Stimulated activated CD4-positive, alpha-beta T cell treated with anti-CD3 and anti-CD28 coated beads, TNF-alpha, amount 100 ng/mL, for 1 hour (primary cell): ENCODE measurements at places on chromosomes 11 and 22.

DNA sequence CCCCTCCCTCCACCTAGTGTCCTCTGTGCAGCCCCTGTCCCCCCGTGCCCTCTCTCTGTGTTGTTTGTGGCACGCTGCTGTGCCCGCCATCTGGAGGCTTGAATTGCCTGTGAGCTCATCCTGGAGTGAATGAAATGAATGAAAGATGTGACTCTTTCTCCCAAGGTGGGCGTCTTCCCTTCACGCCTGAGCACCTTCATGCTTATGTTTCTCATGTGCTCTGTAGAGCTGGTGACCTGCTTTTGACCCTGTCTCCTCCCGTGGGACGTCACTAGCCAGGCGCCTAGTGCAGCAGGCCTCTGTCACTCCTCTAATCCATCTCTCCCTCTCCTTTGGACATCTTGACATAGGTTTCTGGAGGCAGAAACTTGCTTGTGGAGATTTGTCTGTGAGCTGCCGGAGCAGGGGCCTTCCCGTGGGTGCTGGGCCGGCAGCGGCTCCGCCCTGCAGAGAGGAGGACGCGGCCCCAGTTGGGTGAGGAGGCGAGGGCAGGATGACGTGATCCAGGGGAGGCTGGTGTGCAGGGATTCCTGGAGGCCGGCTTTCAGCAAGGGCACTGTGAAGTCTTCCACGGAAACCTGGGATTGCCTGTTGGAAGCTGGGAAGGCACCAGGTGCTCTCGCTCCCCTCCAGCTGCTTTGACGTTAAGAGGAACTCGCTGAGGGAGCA is 40.6 kb downstream of the MUC6 start:
- DNase-seq = no peak

DNA sequence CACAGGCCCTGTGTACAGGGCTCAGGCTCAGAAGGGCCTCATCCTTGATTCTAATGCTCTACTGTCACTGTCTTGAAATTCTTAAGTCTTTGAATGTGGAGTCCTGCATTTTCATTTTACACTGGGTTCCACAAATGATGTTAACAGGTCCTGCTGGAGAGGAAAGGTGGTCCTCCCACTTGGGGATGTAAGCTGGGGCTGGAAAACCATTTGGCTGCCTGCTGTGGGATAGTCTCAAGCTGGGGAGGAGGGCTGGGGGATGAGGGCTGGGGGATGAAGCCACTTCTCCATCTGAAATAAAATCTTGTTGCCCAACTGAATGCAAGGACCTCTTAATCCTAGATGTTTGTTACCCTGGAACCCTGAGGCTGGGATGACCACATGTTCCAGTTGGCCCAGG is 423.0 kb downstream of the TENM4 start:
- DNase-seq = no peak

- no peak for DNase-seq
Measured at GRCh38 chr22:31313366-31314147, 21.3 kb upstream of the PIK3IP1 start.

- DNase-seq = no peak
Measured at GRCh38 chr22:44033694-44034093, 9.6 kb downstream of the PARVB start.

DNA sequence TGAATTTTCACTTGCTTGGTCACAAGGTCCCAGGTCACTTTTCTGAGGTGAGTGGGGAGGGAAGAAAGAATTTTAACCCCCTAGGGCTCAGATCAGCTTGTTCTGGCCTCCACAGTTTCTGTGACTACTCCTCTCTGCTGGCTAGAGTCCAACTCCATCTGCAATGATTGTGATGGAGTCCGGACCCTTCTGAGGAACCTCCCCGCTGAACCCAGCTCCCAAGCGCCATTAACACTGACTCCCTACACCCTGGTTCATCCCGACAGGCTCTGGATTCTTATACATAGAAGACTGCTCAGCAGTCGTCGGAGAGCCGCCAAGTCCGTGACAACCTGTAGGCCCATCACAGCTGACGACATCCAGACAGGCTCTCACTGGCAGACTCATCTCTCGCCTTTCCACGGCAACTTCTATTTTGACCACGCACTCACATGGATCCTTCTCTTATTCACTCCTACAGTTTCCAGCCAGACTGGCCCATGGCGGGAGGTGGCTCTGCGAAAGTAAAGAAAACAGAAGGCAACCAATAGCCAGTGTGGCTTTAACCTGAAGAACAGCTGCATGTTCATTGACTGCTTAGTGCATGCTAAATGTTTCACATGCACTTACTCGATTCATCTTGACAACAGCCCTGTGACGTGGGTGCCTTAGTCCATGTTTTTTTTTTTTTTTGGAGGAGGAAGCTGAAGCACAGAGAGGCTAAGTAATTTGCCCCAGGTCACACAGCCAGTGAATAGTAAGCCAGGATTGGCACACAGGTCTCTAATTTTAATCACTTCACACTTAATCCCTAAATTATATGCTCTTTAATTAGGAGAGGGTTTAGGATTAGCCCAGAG is 68.0 kb upstream of the PRDM11 start:
- DNase-seq = no peak

- DNase-seq = peak; percentile 27
Measured at GRCh38 chr11:124586238-124586860, 16.6 kb downstream of the OR8A1 start.

- no peak for DNase-seq
Measured at GRCh38 chr22:19644314-19645223, 69.7 kb upstream of the SEPTIN5 start.

- DNase-seq = no peak
Measured at GRCh38 chr11:8577791-8578581, 16.0 kb downstream of the STK33 start.

DNA sequence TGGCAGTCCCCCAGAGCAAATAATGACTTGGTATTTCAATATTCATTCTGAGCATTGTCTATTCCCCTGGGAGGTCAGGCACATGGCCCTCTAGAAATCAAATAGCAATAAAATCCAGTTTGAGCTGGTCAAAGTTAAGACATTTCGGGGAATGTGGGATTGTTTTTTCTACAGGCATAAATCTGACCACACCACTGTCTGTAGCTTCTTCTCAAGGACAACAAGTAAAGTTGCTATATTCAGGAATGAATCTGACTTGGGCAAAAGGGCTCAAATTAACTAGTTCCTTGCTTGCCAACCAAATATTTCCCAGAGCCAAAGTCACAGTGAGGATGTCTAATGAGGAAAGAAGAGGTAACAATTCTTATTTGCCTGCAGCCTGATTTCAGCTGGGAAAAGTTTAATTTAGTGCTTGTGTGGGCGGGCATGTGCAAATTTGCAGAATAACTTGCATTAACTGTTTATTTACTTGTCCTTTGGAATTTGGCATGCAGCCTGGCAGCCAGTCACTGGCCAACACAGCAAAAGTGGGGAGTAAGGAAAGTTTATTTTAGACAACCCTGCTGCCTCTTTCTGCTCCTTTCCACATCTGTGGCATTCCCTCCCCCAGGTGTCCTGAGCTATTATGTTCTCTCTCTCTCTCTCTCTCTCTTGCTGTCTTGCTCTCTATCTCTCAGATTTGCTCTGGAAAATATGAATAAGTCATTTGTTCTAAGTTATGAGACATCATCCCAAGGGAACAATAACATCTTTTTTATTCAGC is 51.2 kb upstream of the ARHGAP20 start:
- no peak for DNase-seq

- no peak for DNase-seq
Measured at GRCh38 chr11:102177974-102178631, 67.9 kb downstream of the YAP1 start.

DNA sequence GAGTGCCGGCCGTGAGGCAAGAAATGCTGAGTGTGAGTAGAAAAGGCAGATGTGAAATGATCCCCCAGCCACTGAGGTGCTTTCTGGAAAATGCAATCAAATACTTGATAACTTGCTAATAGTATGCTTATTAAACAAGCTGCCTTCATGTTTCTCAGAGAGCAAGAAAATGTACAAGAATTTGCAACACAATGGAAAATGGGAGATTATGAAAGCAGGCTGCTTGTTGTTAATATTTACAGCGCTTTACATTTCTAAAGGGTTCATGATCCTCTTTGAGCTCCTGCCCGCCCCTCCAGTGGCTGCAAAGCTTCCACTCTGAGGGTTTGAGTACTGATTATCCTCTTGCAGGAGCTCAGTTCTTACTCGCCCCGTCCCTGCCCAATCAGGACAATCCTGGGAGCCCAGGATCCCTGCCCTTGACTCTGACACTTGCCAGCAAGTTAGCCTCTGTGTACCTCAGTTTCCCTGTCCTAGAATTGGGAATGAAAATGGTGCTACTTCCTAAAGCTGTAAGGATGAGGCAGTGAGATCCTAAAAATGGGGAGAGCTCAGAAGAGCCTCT is 645.1 kb downstream of the TBC1D22A start:
- DNase-seq = no peak

DNA sequence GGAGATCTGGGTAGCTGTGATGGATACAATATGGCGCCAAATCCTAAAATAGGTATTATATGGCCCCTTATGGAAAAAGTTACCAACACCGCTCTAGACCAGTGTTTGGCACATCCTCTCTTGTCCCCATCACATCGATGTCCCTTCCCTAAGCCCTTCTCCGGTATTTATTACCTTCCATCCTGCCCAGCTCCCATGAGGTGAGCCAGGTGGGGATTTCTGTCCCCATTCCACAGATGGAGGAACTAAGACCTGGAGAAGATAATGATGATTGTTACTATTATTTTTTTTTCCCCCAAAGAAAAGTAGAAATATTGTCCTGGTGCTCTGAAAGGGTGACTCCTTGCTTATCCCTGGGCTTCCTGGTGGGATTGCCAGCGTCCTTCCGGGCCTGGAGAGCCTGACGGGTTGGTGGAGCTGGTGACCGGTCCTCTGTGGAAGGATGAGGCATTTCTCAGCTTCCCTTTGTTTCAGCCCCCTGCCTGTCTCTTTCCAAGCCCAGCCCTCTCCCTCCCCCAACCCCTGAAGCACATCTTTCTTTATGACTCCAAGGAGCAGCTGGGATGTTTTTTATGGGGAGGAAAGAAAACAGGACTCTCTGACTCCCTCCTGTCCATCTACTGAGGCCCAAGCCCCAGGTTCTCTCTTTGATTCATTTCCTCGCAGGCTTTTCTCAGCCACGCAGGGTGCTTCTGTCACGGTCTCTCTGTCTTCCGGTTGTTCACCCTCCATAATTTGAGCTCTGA is 65.4 kb downstream of the TP53I11 start:
- DNase-seq = no peak

GRCh38 chr11:91778758-91779157 is 445.9 kb upstream of the FAT3 start:
- DNase-seq = no peak

GRCh38 chr22:50252082-50253045 is 1.3 kb upstream of the HDAC10 start:
- no peak for DNase-seq

- no peak for DNase-seq
Measured at GRCh38 chr11:46590740-46591605, 2.9 kb downstream of the AMBRA1 start.

DNA sequence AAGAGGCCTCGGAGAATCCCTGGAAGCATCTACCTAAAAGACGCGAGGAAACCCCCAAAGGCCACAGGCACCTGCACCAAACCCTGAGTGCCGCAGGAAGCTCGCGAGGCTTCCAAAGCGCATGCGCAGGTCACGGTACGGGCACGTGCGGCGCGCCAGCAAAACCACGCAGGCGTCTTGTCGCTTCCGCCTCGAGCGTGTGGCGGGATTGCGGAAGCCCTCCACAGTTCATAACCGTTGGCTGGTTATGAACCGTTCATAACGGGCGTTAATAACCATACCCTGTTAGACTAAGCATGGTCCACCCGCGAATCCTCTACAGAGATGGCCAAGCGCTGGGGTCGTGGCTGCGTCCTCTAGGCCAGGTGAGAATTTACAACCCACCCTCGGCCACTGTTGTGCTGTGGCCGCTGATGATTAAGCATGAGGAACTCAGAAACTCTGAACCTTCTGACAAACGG is 46.4 kb downstream of the MORC2 start:
- DNase-seq = peak; percentile 61

- no peak for DNase-seq
Measured at GRCh38 chr11:27640954-27641353, 59.3 kb downstream of the BDNF start.

GRCh38 chr11:100815787-100816330 is 128.8 kb downstream of the ARHGAP42 start:
- no peak for DNase-seq

DNA sequence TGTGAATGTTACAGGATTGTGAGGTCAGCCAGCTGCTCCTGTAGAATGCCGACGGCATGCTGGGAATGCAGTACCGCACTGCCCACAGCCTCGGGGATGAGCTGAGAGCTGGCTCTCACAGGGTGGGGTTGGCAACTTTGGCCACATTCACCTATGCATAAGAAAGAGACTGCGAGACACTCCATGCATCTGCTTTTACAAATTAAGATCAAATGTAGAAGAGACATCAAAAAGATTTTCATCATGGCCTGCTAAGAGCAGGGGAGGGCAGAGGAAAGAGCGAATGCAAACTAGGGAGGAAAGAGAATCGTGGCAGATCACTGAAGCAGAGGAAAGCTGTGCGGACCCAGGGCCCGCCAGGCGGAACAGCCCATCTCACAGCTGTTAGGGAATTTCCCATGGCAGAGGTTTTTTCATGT is 49.8 kb upstream of the SPATA19 start:
- DNase-seq = no peak

GRCh38 chr11:131910523-131911387 is 540.3 kb downstream of the NTM start:
- DNase-seq = no peak

- no peak for DNase-seq
Measured at GRCh38 chr11:28347371-28347770, 239.2 kb downstream of the METTL15 start.

DNA sequence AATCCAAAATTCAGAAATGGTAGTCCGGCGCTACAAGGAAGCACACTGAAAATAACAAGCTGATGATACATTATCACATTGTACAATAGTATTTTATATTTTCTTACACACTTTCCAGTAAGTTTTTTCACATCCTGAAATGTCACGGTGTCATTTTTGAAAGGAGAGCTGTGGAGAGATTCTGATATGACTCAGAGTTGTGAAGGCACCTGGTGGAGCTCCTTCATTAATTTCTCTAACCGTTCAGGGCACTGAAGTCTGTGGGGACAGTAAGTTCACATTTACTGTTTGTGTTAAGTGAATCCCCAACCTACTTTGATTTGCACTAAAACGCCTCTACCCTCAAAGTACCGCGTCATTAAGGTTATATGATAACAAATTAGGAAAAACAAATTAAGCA is 13.3 kb downstream of the LDHAL6A start:
- no peak for DNase-seq

- no peak for DNase-seq
Measured at GRCh38 chr11:72721276-72721675, 30.9 kb downstream of the ARAP1 start.

DNA sequence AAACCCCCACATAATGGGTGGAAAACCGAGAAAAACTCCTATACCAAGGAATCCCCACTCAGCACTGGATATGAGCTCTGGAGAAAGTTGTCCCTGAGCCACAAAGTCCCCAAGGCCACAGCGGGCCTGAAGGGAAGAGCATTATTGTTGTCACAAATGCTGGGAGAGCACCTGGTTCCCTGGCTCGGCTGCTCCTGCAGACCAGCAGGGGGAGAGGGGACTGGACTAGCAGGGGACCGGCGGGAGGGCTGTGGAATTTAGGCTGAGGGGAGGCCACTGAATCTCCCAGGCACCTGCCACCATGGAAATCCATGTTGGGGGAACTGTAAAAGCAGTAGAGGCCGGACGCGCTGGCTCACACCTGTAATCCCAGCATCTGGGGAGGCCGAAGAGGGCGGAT is 7.0 kb downstream of the PC start:
- no peak for DNase-seq
